EL (cell line): ENCODE measurements at places on chromosomes 5 and 9.

DNA sequence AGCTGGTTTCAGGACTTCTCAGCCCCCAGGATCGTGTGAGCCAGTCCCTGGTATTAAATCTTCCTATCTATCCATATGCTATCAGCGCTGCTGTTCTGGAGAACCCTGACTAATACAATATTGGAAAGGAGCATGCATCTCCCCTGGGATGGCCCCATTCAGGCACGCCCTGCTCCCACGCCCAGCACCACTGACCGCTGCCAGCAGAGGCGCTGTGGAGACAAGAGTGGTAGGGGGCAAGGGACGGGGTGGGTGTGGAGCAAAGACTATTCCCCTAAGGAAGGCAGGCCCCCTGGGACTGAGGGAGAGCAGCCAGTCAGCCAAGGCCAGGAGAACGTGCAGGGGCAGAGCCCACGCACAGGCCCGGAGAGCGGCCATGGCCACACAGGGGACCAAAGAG is 116.0 kb downstream of the VAV2 start:
- no peak for DNase-seq

DNA sequence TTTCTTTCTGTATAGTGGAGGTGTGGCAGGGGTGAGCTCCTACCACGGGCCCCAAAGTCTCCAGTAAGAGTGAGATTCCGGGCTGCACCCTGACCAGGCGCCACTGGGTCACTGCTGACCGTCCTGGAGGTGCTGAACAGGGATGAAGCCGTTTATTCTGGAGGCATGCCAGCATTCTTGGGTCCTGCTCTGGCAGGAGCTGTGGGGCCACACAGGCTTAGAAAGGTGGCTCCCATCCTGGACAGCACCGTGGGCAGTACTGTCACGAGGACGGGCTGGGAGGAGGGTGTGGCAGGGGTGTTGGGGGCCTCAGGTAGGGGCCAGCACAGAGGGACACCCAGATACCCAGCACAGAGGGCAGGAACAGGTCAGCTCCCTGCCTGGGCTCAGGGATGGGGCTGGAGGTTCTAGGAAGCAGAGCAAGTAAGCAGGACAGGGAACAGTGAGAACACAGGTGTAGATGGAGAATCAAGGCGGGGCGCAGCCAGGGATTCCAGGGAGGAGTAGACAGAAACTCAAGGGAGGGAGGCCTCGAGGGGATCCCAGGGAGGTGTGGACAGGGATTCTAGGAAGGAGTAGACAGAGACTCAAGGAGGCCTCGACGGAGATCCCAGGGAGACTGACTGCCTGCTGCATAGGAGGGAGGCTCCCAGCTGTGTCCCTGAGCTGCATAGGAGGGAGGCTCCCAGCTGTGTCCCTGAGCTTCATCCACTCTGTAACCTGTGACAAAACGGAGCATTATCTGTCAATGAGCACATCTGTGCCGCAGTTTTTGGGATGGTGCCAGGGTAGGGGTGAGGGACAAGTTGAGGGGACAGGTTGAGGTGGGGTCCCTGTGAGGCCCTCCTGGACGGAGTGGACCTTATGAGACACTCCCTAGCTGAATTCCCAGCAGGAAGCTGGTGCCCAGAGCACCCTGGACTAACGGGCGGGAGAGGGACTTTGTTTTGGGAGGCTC is 1.1 kb upstream of the PLEKHG4B start:
- DNase-seq = peak; percentile 32

DNA sequence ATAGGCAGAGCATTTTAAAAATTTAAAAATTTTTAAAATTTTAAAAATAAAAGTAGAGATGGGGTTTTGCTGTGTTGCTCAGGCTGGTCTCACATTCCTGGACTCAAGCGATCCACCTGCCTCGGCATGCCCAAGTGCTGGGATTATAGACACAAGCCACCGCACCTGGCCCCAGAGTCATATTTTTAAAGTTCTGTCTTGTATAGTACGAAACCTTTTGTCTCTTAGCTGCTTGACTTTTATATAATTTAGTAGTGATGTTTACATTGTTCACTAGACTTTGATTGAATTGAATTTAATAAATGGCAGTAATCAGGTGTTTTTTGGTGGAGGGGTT is 31.0 kb downstream of the LRRTM2 start:
- DNase-seq = no peak

GRCh38 chr5:68444048-68444447 is 228.5 kb downstream of the PIK3R1 start:
- DNase-seq = no peak

- no peak for DNase-seq
Measured at GRCh38 chr9:93620041-93620506, 43.7 kb downstream of the PHF2 start.
